ENCODE measurements at places on chromosomes 3 and 15.

DNA sequence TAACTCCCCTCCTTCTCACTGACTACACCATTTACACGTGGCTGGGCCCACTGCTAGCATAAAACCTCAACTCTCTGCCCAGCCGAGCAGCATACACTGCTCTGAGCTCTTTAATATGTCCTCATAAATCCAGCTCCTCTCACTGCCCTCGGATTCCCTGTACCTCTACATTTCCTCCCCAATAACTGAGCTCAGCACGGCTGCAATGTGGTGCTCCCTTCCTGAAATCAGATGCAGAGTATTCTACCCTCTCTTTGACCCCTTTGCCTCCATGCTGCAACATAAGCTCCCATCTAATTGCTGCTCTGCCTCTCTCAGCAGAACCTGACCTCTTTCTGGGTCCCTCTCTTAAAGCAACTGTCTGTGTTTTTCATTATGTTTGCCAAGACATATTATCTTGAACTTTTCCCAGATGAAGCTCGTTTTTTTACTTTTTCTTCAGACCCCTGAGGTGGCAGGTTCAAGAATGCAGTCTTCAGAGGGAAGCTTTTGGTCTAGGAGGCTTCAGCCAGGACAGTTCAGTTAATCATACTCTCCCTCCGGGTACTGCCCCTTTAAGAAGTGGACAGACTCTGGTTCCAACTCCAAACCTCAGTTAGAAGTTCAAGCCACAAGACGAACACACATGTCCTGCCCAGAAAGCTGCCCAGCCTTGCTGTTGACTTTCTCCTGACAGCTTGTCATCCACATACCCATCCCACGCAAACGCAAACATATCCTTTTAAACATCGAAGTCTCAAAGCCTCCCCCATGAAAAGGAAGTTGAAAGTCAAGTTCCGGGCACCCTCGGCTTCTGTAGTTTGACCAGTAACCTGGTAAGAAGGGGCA lies 81.1 kb upstream of the NEO1 start:
- no peak for DNase-seq

DNA sequence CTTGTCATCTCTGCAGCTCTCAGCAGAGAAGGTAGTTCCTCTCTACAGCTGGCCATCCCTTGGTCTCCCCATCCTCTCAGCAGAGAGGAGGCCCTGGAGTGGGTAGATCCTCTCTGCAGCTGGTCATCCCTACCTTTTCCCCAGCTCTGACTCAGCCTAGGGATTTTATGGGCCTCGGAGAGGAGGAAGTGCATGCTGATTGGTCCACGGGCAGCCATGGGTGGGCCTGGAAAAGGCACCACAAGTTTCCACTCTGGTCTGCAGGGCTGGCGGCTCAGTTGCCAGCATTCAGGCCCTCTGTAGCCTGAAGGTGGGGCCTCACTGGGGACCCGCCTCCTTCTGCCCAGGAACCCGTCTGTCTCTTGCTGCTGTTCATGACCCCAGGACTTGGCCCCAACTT lies 36.9 kb downstream of the NR1D2 start:
- no peak for DNase-seq

DNA sequence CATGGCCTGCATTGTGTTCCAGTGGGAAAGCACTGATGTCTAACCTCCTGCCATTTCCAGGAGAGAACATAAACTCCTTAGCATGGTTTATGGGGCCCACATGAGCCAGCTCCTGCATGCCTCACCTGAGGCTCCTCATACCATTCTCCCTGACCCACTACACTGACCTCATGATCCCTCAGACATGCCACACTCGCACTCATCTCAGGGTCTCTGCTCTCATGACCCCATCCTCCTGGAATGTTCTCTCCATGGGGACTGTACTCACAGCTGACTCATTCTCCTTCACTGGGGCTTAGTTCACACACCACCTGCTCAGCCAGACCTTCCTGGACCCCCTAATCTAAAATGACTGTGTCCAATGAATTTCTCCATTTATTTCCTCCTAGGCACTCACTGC lies 4.0 kb upstream of the LMCD1 start:
- peak; percentile 52 for DNase-seq

- no peak for DNase-seq
Measured at GRCh38 chr3:185767002-185767688, 57.7 kb downstream of the IGF2BP2 start.

GRCh38 chr3:3071136-3071535 lies 39.0 kb downstream of the IL5RA start:
- no peak for DNase-seq

- DNase-seq: peak; percentile 90
Measured at GRCh38 chr15:47409600-47409999, 307.7 kb upstream of the SEMA6D start.

- peak; percentile 59 for DNase-seq
Measured at GRCh38 chr15:66269326-66270090, 16.0 kb upstream of the MEGF11 start.

- peak; percentile 79 for DNase-seq
Measured at GRCh38 chr3:12222775-12223485, 64.2 kb upstream of the TIMP4 start.

DNA sequence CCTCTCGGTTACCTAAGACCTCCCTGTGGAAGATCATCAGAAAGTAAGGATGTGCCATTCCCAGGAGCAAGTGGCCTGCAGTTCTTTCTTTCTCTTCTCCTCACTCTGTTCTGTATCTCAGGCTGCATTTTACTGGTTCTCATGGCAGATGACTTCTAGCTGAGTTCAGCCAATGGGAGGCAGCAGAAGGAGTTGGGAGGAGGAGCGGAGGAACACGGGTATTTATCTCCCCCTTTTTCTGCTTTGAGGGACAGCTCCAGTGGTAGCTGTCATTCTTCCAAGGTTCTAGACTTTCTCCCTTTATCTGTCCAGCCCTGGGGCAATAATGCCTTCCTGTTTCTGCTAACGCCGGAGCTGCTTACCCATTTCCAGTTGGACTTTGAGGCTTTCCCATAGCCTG lies 339.9 kb downstream of the NR2F2 start:
- DNase-seq: no peak

- no peak for DNase-seq
Measured at GRCh38 chr3:106349191-106349881, 480.5 kb upstream of the CBLB start.

DNA sequence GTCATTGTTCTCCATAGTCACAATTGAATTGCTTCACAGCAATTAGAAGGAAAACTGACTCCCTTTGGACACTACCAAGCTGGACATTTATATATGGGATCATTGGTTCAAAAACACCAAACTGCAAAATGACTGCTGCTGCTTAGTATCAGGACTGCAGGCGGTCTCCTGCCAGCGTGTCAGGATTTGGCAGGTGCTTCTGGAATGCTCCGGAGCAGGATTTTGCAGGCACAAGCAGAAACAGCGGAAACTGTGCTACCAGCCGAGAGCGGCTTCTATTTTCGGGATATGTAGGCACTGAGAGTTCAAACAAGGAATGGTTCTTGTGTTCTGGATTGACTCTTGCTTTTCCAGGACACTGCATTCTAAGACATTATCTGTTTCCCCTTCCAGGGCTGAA lies 95.5 kb downstream of the SSR3 start:
- DNase-seq: no peak

- DNase-seq: no peak
Measured at GRCh38 chr3:186208296-186208989, 99.6 kb upstream of the ETV5 start.

- DNase-seq: no peak
Measured at GRCh38 chr3:197856199-197856816, 65.3 kb downstream of the LRCH3 start.

DNA sequence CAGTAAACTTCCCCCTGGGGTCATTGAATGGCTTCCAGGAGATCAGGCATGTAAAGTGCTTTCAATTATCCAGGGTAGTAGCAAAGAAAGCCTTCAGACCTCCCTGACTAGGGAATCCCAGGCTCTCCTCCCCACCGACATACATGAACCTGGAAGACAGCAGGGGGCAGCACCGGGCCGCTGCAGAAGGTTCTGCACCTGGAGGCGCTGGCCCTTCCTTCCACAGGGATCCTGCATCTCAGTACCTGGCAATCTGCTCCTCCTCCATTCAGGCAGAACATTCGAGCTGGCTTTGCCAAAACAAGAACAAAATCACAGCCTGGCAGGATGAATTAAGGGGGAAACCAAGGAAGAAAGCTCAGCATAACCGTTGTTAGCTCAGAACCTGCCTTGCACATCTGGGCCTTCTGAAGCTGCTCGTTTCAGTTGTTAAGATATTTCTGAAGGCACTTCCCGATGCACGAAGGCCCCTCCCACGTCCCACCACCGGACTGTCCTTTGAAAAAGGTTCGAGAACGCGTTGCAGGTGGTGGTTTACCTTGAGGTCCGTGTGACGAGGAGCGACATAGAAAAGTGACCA lies 237.7 kb downstream of the SLCO3A1 start:
- DNase-seq: no peak

GRCh38 chr15:73389539-73389938 lies 20.8 kb upstream of the HCN4 start:
- DNase-seq: no peak

DNA sequence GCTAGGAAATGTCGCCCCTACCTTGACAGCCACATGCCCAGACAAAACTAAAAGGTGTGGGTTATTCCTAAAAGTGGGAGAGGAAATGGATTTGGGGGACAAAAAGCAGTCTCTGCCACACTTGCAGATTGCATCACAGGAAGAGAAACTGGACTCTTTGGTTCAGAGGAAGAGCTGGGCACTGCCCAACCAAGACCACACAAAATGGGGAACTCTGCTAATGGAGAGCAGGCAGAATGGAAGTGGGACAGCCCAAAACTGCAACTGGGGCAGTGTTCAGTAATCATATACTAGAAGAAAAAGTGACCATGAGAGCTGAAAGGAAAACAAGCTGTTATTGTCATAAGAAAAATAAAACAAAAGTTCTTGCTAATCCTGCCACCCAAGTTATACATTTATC lies 138.9 kb upstream of the FRMD4B start:
- no peak for DNase-seq

DNA sequence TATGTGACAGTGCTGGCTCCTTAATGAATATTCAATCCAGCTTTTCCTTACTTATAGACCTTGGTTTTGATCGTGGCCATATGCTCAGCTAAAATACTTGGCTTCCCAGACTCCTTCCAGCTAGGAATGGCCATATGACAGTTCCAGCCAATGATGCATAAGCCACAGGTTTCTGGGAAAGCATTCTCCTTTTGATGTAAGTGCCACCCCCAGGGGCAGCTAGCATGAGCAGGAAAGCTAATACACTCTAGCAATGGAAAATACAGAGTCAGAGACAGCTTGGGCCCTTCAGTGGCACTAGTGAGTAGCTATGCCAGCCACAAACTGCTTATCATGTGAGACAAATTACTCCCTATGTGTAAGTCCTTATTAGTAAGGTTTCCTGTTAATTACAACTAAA lies 26.7 kb downstream of the TBC1D2B start:
- DNase-seq: peak; percentile 35

DNA sequence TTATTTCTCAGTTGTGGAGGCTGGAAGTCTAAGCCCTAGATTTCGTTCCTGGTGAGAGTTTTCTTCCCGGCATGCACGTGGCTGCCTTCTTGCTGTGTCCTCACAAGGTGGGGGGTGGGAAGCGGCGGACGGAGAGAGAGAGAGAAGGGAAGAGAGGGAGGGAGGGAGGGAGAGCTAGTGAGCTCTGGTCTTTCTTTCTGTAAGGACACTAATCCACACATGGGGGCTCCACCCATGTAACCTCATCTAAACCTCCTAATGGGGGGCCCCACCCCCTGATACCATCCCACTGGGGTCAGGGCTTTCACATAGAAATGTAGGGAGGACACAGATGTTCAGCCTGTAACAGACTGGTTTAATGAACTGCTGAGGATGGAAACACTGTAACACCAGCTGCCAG lies 7.3 kb downstream of the FBLN2 start:
- no peak for DNase-seq

- no peak for DNase-seq
Measured at GRCh38 chr15:48974882-48975281, 11.2 kb upstream of the SHC4 start.

DNA sequence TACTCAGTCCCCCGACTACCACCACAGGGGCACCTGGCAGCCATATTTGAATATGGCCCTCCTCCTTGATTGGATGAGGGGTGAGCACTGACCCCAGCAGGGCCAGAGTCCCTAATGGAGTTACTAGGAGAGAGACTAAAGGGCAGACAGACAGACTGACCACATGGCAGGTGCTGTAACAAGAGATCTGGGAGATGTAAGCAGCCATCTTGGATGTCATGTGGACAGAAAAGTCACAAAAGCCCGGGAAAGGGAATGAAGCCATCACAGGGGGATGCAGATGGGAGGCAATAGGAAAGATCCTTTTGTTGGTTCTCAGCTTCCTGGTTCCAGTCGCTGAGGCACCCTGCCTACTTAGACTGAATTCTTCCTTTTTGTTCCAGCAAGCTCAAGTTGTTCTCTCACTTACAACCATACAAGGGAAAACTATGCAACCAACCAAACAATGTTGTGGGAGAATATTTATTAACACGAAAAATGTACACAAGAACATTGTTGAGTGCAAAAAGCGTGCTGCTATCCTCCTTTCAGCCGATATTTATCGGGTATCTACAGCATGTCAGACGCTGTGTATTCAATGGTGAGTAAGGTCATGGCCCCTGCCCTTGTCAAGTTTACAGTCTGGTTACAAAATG lies 511.6 kb upstream of the PROK2 start:
- DNase-seq: no peak

GRCh38 chr3:3170998-3171397 lies 8.5 kb downstream of the CRBN start:
- peak; percentile 17 for DNase-seq

- peak; percentile 59 for DNase-seq
Measured at GRCh38 chr3:116001151-116001621, 377.9 kb downstream of the GAP43 start.

- DNase-seq: no peak
Measured at GRCh38 chr3:179141890-179142289, 6.3 kb upstream of the PIK3CA start.

DNA sequence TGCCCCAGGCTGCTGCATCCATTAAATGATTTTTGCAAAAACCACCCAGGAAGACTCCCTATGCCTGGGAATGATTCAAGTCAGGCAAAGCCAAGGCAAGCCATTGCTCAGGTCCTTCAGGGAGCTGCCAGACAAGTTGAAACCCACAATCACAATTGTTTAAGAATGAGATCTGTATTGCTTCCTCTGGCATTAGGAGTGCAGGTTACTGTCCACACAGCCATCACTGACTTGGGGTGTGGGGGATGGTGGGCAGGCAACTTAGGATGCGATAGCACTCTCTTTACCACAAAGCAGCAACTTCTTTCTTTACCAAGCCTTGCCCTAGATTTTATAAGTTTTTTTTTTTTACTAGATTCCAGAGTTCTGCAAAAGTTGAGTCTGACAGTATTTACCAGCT lies 15.0 kb upstream of the IL20RB start:
- no peak for DNase-seq

- no peak for DNase-seq
Measured at GRCh38 chr15:64842096-64842939, 603 bp downstream of the PLEKHO2 start.

DNA sequence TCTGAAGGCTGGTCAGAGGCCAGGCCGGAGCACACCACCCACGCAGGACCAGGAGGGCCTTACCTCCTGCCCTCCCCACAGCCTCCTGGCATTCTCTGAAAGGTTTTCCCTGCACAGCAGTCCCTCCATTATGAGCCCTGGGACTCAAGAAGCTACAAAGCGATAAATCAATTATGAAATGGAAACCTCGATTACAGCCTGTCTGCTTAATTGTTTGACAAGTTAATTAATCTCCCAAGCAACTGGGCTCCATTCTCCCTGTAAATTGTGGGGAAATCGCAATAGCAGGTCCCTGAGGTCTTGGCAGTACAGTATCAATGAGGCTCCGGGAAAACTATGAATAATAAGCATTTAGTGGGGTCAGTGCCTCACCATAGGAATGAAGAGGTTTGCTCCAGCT lies 683.5 kb downstream of the NTRK3 start:
- no peak for DNase-seq

All from fibroblast of upper back skin (primary cell).